ENCODE measurements at places on chromosomes 12 and 14. TPM values are rescaled to one million over a fixed set of nuclear protein-coding genes. Genes with fewer than 3 reads are reported as not detected.

Gene SAMD15
- total RNA-seq = 2.2 TPM

Gene PIP4P1
- total RNA-seq = 34.0 TPM

Gene OR6C2
- not detected for total RNA-seq

Gene COX8C
- not detected for total RNA-seq

Gene TEX52
- not detected for total RNA-seq

Gene OR11H6
- total RNA-seq = not detected

Gene DACT1
- 0.42 TPM for total RNA-seq

Gene ASB2
- total RNA-seq = 0.80 TPM

Gene ASCL1
- not detected for total RNA-seq

Gene PPFIA2
- not detected for total RNA-seq

Gene DERA
- 55.2 TPM for total RNA-seq

Gene MLXIP
- total RNA-seq = 32.3 TPM

Gene ABCC9
- not detected for total RNA-seq

Gene OR6S1
- not detected for total RNA-seq

Gene FGD6
- 11.0 TPM for total RNA-seq

Gene KITLG
- 11.1 TPM for total RNA-seq

Gene B4GALNT3
- total RNA-seq = 0.75 TPM

Gene KRT78
- not detected for total RNA-seq

Gene BIN2
- total RNA-seq = 0.18 TPM

Gene AMDHD1
- 2.2 TPM for total RNA-seq

Gene SPIC
- total RNA-seq = not detected

Gene KRT85
- not detected for total RNA-seq

Gene CLEC4C
- total RNA-seq = not detected

Gene RPS6KL1
- 0.55 TPM for total RNA-seq

Gene OASL
- 4.1 TPM for total RNA-seq

Gene WSCD2
- total RNA-seq = not detected

Gene PRORP
- 36.4 TPM for total RNA-seq

Gene PTPN6
- 12.8 TPM for total RNA-seq

Gene TRIAP1
- 72.4 TPM for total RNA-seq

Gene RBP5
- not detected for total RNA-seq

Gene PLD4
- total RNA-seq = 0.05 TPM

Gene BRMS1L
- 13.8 TPM for total RNA-seq

Gene VRTN
- total RNA-seq = not detected

Gene ADGRD1
- total RNA-seq = 0.50 TPM

Gene PAN2
- 16.5 TPM for total RNA-seq

Gene MYBPC1
- total RNA-seq = not detected

Gene CLEC1B
- total RNA-seq = not detected

Data from A549 treated with ZK216348 at 1 μM for 4 hours (cell line).